ENCODE measurements at places on chromosomes 6 and 20.

GRCh38 chr20:44597930-44598329 is 15.6 kb downstream of the PKIG start:
- no peak for DNase-seq

GRCh38 chr20:20897922-20898321 is 185.5 kb upstream of the RALGAPA2 start:
- DNase-seq: no peak

DNA sequence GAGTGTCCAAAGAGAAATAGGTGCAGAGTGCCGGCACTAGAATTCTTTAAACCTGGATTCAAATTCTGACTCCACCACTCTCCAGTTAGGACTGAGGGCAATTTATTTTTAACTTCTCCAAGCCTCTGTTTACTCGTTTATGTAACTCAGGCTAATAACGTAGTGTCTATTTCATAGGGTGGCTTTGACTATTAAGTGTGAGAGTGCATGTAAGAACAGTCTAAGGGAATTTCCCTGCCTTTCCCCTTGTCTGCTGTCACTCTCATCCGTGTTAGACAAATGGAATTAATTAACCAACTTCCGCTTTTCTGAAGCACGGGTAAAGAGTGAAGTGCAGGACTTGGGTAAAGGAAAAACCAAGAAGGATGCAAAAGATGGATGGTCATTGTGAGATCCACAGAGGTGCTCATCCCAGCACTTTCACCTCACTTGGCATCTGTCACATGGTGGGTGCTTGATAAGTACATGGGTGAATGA is 4.1 kb upstream of the ZKSCAN8 start:
- DNase-seq: no peak

DNA sequence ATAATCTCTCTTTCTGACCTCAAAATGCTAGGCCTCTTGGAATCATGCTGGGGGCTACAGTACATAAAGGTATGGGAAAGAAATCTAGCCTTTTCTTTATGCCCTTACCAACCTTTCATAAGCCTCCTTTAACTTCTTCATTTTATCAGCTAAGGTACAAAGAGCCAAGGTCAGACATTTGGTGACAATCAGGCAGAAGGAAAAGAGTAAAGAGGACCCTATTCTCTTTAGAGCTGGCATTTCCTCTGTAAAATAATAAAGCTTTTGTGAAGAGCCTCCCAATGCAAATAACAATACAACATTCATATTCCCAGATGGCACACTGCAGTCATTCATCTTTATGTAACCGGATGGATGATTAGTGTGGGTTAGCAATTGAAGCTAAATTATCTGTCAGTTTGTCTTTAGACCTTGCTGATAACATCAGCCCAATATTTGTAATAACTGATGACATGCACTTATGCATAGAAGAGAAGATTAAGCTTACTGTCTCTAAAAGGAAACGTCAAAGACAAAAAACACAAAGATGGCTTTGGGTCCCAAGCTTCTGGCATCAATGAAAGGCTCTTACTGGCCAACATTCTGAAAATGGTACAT is 163.1 kb downstream of the IBTK start:
- DNase-seq: no peak

DNA sequence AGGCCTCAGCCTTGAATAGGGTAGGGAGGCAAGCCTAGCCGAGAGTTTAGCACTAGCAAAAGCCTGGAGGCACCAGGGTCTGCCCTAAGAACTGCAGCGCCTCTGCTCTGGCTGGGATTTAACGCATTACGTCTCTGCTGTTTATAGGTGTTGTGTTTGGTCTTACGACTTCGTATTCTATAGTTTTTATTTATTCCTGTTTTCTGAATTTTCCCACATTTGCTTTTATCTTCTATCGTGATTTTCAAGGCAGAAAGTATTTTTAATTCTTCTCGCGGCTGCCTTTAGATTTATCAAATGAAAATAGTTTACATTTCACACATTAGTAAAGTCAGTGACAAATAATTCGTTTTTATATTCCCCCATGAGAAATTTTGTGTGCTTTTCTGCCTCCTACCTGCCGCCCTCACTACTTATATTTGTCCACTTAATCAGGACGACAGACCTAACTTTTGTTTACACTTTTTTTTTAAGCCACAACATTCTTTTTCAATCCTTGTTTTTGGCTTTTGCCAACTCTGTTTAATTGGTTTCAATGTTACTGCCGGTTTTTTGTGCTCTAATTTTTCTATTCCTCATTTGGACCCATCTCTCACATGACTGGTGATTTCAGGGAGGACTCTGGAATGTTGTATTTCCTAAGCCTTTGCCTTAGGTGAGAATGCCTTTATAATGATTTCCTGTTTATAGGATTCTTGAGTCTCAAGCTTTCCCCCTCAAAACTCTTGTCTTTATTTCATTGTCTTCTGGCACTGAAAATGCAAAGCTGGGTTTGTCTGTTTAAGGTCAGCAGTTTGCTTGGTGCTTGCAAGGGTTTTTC is 1.3 kb upstream of the LZTS3 start:
- DNase-seq: no peak

DNA sequence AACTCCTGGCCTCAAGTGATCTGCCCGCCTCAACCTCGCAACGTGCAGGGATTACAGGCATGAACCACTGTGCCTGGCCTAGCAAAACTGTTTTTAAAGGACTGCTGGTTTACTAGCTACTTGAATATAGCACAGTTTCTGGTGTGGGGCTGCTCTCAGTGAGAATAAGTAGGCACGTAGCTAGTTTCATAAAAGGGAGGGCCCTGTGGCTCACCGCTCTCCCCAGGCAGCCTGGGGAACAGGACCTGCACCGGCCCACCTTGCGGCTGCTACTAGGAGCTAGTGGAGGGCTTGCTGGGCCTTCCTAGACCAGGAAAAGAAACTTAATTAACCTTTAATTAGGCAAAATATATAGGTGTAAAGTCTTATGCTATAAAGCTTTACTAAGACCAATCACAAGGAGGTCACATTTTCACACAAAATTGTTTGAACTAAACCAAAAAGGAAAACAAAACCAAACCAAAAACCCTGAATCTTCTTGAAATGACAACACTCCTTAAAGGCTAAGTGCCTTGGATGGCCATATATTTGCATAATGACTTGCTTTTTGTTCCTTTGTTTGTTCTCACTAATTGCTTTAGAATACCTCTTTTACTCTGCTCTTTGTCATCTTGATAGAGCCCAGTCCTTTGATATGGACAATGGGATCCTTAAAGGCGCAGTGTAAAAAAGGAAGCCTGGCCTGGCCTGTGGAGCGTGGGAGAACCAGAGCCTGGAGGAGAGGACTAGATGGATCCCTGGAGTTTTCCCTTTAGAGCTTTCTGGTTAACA is 69.5 kb upstream of the SAMD5 start:
- no peak for DNase-seq

GRCh38 chr20:63188159-63188442 is 27.8 kb downstream of the YTHDF1 start:
- DNase-seq: no peak

DNA sequence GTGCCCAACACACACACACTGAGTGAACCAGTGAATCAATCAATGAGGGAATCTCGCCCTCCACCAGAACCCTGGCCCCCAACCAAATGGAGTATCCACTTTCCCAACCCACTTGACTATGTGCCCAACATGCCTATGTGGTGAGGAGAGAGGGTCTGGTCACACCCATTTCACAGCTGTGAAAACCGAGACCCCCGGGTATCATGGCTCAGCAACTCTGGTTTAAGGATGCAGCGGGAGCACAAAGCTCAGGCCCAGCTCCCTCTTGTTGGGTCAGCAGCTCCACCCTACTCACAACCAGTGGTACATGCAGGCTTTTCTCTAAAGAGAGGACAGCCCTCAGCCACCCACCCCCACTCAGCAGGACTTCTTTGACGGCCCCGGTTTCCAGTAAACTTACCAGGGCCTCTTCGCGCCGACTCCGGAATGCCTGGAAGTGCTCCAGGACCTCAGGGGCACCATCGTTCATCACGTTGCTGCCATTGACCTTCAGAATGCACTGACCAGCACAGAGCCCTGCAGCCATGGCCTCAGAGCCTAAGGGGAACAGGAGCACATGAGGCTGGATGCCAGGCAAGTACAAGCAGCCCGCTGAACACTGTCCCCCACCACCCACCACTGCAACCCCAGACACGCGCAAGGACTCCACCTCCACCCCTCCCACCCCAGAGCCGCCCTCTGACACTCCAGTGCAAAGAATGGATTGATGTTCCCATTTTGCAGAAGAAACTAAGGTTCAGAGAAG is 174.7 kb downstream of the PREX1 start:
- DNase-seq: no peak
